ENCODE measurements at places on chromosomes 11 and 22.
A peak's percentile ranks its signal among the peaks of the same experiment; 100 is the strongest.

- DNase-seq: no peak
These were observed 20.9 kb downstream of the EXT2 start for GRCh38 chr11:44116234-44116830.

DNA sequence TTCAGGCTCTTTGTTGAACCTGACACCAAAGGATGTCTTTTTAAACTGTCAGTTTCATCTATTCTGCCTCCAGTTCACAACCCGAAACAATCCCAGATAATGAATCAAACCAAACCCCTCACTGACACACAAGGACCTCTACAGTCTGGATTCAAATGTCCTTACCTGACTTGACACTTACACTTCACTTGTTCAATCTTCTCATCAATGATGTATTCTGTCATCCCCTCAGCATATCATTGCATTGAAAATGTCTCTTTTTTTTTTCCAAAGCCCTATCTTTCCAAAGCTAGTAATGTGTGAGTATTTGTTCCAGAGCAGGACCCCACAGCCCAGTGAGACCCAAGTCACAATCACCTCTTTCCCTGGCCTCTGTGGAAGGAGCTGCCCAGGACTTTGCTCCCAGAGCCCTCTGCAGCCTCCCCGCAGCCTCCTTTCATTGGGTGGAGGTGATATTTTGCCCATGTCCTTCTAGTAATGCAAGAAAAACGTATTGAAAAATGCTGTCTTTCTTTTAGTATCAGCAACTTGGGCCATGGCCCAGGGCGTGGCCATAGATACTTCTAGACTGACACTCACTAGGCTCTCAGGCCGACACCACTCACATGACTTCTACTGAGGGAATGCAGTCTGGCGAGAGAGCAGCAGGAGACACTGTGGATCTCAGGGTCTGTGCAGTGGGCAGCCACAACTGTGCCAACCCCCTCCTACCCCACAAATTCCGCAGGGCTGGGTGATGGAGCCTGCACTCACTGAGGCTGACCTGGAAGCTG lies 18.2 kb downstream of the RFPL3 start:
- no peak for DNase-seq

DNA sequence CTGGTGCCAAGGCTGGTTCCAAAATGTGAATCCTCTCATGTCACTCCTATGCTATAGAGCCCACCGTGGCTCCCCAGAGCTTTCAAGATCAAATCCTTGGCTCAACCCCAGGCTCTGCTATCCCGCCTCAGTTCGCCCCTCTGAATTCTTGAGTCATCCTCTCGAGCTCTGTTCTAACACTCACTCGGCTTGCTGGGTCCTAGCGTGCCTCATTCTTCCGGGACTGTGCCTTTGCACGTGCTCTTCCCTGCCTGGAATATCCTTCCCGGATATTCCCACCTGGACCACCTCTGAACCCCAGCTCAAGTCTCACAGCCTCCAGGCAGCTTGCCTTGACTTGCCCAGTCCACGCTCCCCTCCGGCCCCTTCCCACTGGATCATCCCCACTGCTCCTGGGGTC lies 13.0 kb downstream of the KCTD17 start:
- DNase-seq: no peak

GRCh38 chr22:32717337-32718240 lies 83.9 kb upstream of the TIMP3 start:
- DNase-seq: no peak

- DNase-seq: peak; percentile 72
These were observed 34.0 kb upstream of the FBXO3 start for GRCh38 chr11:33808228-33808828.
